Stimulated activated CD8-positive, alpha-beta memory T cell treated with anti-CD3 and anti-CD28 coated beads, Interleukin-12 subunit alpha, Interleukin-12 subunit beta, amount 100 ng/mL, for 1 hour (primary cell): ENCODE measurements at places on chromosomes 3 and 15.

- DNase-seq = no peak
Observed at GRCh38 chr3:550471-550870, 353.9 kb downstream of the CHL1 start.

DNA sequence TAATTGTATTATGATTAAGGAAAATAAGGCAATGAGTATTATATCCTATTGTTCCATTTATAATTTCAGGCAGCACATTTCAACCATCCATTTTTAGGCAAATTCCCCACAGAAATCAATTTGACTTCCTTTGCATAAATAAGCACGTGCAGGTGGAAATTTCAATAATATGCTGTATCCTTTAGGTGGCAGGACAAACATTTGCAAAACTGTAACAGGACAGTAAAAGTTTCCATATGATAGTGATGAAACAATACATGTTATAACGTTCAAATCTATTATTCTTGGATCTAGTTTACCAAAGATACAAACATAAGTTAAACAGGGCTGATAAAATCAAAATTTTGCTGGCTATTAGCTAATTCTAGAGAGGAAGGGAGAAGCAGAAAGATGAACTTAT is 8.5 kb downstream of the UACA start:
- no peak for DNase-seq

DNA sequence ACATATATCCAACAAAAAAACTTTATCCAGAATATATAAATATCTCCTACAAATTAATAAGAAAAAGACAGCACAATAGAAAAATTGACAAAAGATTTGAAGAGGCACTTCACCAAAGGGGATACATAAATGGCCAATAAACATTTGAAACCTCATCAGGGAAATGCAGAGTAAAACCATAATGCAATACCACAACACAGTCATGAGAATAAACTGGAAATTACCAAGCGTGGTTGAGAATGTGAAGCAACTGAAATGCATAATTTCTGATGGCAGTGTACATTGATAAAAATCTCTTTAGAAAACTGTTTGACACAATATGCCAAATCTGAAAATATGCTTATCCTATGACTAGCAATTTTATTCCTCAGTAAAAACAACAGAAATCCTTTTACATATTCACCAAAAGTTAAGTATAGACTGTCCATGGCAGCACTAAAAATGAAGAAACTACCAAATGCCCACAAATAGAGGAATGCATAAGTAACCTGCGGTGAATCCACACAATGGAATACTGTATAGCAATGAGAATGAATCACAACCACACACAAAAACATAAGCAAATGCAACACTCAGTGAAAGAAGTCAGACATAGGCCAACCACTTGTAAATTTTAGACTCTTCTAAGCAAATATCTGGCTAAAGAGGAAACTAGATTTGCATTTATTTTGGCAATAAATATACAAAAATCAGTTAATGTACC is 7.9 kb downstream of the LYZL4 start:
- no peak for DNase-seq

DNA sequence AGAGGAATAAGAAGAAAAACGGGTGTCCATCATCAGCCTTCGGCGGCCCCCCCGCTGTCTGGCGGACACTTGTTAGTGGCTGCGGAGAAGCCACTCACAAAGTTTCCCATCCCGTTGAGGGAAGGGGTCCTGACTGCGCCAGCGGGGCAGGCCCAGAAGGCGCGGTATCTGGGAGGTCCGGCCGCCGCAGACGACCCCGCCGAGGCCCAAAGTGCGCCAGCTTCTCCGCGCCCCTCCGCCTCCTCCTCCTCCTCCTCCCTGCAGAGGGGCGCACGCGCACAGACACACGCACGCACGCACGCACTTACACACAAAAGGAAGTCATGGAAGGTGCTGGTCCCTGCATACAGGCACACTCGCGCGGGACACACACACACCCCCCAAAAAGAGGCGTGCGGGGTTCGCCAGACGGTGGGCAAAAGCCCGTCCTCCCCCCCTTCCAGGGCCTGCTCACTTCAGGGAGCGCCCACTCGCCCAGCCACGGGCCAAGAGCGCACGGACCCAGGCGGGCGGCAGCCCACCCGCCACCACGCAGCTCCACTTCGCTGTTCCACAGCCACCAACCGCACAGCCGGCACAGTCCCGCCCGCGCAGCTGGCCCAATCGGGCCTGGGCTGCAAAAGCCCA is 18.0 kb downstream of the ZNF148 start:
- peak; percentile 11 for DNase-seq

GRCh38 chr3:132867956-132868355 is 145.7 kb upstream of the NPHP3 start:
- no peak for DNase-seq

- DNase-seq = no peak
Observed at GRCh38 chr3:43998836-43999727, 242.6 kb upstream of the TOPAZ1 start.

DNA sequence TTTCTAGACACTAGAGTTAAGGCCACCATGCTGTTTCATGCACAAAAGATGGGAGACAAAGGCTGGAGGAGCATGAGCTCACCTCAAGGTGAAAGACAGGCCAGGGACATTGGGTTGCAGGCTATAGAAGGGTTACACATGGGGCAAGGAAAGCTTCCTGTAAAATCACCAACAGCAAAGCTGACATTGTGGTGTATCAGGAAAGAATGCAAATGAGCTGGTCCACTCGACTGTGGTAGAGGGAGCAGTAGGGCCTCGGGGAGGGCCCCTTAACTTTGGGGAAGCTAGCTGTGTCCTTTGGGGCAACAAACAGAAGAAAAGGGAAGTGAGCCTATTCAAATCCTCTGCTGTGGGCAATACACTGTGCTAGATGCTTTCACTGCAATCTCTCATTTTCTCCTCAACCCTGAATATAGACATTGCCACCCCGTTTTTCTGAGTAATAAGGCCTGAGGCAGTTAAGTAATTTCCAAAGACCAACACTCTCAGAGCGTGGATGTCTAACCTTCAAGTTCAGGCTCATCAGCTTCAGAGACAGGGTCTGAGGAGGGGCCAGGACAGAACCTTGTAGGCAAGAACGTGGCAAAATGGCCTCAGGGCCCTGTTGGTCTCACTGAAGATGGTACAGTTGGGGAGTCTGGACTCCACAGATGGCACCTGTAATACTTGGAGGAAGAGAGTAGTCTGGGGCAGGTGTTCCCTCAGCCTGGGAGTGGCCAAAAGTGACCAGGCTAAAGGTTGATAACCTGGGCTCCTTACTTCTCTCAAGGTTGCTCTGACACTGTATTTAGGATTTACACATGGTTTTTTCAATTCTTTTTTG is 24.1 kb downstream of the CX3CR1 start:
- DNase-seq = no peak

- DNase-seq = no peak
Observed at GRCh38 chr3:186979852-186980251, 49.5 kb downstream of the ST6GAL1 start.

DNA sequence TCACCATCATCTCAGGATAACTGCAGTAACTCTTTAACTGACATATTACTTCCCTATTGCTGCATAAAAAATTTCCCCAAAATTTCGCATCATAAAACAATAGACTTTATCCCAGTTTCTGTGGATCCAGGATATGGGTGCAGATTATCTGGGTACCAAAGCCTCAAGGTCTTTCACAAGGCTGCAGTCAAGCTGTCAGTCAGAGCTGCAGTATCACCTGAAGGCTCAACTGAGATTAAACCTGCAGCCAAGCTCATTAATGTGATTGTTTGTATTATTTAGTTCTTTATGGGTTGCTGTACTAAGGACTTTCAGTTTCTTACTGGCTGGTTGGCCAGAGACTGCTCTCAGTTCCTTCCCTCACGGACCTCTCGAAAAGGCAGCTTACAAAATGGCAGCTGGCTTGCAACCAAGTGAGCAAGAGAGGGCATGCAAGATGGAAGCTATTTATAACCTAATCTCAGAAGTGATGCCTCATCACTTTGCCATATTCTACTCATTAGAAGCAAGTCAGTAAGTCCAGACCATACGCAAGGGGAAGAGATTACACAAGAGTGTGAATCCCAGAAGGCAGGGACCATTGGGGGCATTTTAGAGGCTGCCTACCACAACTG is 54.9 kb downstream of the DCUN1D1 start:
- no peak for DNase-seq

- no peak for DNase-seq
Observed at GRCh38 chr3:37964716-37965115, 25.9 kb upstream of the VILL start.

DNA sequence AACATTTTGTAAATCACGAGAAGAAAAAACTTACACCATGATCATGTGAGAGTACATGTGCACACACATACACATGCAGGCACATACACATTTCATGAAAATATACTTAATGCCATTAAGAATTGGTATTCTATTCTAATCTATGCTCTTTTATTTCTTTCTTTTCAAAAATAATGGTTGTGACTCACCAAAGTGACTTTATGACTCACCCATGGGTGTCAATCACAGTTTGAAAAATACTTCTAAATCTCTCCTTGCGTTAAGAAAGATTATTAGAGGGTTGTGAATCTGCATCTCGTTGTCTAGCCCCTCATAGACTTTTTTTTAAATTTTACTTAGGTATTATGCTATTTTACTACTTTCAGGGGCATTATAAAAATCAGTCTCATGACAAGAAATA is 254.2 kb downstream of the TUSC7 start:
- no peak for DNase-seq

DNA sequence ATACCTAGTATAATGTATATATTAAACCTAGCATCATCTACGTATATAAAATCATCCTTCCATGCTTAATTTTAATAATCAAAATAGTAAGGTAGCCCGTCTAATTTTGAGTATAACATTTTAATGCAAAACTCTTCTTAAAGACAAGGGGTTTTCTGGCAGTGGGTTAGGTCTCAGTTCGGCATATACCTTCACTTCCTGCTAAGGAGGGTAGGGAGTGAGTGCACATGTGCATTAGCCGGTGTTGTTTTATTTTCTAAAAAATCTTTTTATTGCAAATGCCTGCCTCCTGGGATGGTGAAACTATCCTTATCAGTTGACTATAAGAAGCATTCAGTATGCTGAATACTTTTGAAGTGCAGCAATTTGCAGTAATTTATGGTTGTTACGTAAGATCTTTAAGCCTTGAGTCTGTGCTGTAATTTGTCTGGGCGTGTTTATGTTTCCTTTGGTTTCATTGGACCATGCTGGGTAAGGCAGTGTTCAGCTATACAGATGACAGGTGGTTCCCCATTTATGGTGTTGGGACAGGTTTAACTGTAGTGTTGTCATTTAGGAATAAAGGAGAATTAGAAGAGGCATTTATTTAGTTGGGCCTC is 11.7 kb downstream of the ARHGEF26 start:
- no peak for DNase-seq

DNA sequence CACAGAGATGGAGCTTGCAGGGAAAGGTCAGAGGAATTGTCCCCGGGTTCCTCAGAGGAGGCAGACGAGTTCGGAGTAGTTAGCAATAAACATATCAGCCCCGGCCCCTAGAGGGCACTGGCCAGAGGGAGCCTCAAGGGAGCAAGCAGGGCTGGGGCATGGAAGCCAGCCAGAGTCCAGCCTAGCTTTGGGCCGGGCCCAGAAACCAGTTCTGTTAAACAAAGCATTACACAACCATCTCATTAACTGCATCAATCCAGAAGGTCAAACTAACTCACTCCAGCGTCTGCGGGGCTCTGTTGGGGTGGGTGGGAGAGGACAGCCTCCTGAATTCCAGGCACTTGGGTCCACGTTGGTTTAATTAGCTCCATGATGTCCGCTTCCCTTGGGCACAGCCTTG is 41.0 kb upstream of the IREB2 start:
- no peak for DNase-seq

- no peak for DNase-seq
Observed at GRCh38 chr3:4656626-4657328, 163.6 kb downstream of the ITPR1 start.

DNA sequence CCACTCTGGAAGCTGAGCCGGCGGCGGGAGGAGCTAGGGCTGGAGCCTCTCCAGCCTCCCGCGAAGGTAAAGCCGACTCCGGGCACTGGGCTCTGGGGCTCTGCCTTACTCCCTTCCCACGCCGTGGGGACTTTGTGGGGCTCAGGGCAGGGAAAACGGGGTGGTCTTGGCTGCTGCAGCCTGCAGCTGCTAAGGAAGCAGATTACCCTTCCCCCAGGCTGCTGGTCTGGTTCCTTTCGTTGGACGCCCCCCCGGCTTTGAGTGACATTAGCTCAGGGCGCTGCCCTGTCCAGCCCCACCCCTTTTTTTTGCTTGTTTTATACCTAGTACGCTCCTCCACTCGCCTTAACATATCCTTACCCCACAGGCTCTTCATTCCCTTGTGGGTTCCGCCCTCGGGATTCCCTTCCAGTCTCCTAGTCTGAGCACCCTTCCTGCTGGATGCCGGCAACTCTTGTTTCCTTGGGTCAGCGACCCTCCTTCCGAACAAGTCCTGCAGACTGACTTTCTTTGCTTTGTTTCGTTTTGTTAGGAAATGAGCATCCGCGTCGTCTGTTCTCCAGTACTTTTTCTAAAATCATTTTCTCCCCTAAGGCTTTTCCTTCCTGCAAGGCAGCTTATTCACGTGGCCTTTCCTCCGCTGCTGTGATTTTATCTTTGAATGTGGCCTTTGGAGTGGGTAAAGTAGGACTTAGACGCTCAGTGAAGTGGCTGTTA is 551 bp downstream of the DNAJC13 start:
- no peak for DNase-seq

DNA sequence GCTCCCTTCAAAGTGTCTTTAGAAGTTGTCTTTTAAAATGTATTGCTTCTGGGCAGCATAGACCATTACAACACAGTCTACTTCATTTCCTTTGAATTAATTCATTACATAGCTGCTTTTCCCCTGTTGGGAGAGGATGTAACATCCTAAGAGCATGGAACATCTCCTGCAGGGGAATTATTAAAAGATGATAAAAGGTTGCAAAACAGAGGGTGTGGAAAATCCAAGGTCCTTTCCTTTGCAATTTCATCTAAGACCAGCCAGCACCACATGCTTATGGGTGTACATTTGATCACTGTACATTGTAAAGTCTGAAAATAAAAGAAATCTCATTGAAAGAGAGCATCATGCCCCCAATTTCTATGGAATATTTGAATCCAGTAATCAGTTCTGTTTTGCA is 57.4 kb downstream of the TIPARP start:
- no peak for DNase-seq

DNA sequence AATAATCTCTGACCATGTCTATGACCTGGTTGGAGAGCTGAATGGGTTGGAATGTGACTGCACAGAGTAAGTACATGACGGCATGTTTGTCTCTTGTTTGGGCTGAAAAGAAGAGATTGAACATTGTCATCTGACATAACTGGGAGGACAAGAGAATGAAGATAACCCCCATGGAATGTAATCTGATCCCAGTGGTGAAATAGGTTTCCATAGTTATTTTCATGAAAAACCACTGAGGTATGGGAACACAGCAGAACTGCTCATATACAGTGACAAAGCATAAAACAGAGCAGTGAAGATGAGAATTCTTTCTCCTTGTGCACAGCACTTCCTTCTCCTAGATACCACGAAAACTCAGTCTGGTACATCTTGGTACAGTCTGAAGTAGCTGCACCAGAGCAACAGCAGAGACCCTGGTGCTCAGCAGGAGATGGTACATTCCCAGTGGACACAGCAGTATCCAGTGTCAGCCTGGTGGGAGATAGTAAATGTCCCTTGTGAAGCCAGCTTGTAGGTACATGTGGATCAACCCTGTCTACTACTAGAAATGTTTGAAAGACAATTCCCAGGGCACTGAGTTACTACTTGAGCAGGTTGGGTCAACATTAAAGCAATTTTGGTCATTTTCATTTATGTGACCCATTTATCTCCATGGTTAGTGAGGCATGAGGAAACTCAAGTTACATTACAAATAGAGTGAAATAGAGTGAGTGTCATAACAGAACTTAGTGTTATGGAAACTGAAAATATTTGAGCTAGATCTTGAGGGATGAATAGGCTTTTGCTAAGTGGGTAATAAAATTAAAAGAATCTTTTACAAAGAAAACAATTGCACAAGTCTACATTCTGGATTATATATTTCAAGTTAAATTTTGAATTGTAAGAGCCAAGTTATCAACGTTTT is 178.3 kb downstream of the SUCNR1 start:
- no peak for DNase-seq
